ENCODE measurements at places on chromosomes 4 and X.

- no peak for DNase-seq
Observed at GRCh38 chr4:121517241-121517640, 136.4 kb upstream of the QRFPR start.

DNA sequence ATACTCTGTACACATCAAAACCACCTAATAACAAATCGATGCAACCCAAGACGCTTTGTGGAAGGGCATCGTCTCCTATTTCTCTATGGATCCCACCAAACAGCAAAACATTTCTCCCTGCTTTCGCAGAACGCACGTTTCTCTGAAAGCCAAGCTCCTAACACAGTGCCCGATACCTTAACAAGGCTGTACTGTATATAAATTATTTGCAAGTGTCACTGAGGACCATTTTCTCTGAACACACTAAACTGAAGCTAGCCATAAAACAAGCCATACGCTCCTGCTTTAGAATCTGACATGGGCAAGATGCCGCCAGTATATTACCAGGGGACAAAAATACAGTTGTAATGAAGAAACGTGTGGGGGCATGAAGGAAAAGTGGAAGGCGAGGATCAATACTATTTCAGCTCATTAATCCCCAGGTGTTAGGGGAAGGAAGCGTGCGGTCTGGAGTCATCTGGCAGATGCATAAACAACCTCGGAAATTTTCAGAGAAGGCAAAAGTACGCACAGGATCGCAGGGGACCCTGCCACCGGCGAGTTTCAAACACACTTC lies 703 bp downstream of the KCNIP4 start:
- no peak for DNase-seq

DNA sequence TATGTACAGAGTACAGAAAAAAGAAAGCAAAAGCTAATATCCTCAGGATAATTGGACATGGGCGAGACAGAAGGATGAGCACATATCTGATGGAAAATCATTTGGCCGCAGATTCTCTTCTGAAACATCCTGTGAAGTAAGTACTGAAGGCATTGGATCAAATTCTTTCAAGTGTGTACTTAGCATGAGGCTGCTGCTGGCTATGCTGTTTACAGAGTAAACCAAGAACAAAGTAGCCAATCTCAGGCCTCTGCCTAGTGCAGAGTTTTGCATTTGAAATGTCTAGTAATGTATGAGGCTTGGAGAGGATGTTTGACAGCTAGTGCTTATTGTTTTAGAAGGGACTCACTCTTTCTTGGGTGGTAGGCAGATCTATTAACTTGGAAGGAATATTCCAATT lies 128.5 kb downstream of the MAGEC2 start:
- no peak for DNase-seq

GRCh38 chr4:24736066-24736465 lies 59.3 kb upstream of the SOD3 start:
- no peak for DNase-seq

DNA sequence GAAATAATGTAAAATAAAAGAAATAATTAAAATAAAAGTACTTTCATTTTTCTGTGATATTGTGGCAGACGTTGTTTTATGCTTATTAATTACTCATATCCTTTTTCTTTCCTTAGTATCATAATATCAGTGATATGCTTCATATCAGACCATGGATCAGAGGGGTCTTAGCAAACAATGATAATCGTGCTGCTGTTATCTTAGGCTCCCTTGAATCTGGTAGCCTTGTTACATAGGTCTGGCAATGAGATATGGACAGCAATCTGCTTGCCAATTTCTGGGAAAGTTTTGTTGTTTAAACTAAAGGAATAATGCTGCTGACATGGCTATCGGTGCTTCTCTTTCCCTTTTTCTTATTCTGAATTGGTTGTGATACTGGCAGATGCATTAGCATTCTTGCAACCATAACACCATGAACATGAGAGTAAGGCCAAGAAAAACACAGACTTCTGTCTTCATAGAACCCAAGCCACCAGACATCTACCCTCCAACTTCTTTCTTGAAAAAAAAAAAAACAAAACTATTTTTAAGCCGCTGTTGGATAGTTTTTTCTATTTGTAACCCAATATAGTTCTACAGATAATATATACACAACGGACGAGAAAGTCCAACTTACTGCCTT lies 16.4 kb downstream of the EPHA5 start:
- DNase-seq: no peak

DNA sequence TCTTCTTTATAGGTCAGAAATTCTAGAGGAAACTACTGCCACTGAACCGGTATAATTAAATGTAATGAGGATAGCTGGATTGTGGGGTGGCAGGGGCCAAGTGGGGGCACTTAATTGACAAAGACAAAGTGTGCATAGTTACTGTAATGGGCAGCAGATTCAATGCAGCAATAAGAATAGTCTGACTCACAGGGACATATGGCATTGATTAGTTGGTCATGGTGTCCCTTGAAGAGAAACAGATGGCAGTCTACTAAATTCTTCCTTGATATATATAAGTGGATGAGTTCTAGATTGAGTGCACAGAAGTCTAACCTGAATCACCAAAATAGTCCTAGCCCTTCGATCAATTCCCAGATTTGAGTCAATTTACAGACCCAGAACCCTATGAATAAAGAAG lies 31.6 kb downstream of the ETDC start:
- no peak for DNase-seq

- DNase-seq: no peak
Observed at GRCh38 chr4:123415977-123416376, 19.4 kb downstream of the SPRY1 start.

GRCh38 chr4:72348701-72349100 lies 220.3 kb downstream of the ADAMTS3 start:
- no peak for DNase-seq

- no peak for DNase-seq
Observed at GRCh38 chr4:5212255-5213013, 161.2 kb downstream of the STK32B start.

- no peak for DNase-seq
Observed at GRCh38 chr4:1983846-1984405, 24.8 kb downstream of the NELFA start.

GRCh38 chr4:3791910-3792542 lies 25.8 kb downstream of the ADRA2C start:
- DNase-seq: no peak

DNA sequence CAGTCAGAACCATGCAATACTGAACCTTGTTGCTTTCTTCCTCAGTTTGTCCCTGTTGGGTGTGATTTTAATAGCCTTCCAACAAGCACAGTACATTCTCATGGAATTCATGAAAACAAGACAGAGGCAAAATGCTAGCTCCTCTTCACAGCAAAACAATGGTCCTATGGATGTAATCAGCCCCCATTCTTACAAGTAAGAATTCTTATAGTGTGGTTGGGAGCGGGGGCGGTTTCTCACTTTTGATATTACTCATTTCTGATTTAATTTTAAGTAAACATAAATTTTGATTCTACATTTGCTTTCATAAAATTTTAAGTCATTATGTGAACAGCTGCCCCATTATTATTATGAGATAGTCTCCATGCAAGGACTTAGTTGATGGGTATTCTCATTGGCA lies 80.8 kb upstream of the TLR2 start:
- no peak for DNase-seq
